ENCODE measurements at places on chromosomes 4 and X.
A peak's percentile ranks its signal among the peaks of the same experiment; 100 is the strongest.

DNA sequence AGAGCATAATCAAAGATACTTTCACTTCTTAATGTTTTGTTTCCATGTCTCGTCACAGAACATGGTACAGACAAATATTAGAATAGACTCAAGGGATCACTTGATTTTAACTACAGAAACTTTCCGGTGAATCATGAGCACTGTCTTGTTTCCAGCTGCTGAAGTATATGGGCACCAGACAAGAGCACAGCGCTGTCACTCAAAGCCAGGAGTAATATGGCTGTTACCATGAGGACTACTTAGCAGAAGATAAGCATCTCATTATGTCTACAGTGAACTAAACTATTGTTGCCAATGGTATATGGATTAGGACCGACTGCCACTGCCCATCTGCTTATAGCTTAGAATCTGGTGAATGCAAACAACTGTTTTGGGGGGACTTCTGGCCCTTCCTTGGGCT, 34.3 kb downstream of the MECP2 start:
- DNase-seq, result no peak

- peak; percentile 81 for DNase-seq
Observed at GRCh38 chrX:40097504-40098263, at the start of gene BCOR. Gene BCOR, minus strand, starts transcription at chrX:40097958. Its CDS starts 20,029 bp downstream, at chrX:40077929.

DNA sequence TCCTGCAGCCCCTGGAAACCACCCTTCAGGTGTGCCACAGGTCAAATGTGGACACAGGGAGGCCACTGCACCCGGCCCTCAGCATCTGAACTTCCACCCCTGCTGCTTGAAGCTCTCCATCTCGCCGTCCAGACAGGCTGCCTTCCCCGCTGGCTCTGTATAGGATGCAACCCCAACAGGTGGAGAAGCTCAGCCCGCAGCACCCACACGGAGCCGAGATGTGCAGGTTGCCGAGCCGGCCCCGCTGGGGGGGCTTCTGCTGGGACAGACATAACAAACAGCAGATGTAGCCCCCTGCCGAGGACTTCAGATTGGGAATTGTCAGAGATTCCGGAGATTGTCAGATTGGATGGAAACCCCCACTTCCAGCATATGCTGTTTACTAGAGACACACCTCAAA, 20.5 kb downstream of the TMEM187 start:
- no peak for DNase-seq

DNA sequence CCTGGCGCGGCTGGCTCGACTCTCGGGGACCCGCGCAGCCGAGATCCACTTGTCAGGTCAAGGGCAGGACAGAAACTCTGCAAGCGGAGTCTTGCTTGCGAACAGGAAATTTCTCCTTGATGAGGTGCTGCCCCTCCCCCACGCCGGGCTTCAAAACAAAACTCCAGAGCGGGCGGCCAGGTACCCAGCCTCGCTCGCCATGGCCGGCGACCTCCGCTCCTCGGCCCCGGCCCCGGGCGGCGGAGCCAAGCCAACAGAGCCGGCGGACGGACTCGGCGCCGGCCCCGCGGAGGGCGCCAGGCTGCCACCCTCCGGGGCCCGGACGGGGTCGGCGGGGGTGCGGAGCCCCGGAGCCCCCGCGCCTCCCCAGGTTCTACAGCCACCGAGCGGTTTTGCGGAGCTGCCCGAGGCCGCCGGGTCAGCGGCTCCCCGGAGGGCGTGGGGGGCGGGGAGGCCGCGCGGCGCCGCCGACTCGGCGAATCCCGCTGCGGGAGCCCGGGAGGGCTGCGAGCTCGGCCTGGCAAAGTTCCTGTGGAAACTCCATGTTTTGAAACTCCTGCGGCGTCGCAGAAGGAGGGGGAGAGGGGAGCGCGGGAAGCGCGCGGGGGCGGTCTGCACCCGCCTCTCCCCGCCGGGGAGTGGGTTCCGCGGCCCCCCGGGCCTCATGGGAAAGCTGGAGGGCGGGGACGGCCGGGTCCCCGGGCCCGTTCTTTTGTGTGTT, 11.7 kb upstream of the BCOR start:
- DNase-seq, result no peak

- DNase-seq, result no peak
Observed at GRCh38 chr4:7757501-7758471, 181.9 kb downstream of the AFAP1 start.

DNA sequence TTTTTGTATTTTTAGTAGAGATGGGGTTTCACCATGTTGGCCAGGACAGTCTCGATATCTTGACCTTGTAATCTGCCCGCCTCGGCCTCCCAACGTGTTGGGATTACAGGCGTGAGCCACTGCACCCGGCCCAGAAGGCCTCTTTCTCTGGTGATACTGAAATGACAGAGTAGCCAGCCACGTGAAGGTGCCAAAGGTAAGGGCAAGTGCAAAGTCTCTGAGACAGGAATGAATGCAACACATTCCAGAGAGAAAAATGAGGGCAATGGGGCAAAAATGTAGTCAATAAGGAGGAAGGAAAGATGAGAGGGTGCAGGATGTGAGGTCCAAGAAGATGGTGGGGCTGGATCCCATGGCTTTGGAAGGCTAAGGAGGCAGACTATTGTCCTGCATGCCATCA, 176.0 kb downstream of the NR3C2 start:
- DNase-seq, result no peak

DNA sequence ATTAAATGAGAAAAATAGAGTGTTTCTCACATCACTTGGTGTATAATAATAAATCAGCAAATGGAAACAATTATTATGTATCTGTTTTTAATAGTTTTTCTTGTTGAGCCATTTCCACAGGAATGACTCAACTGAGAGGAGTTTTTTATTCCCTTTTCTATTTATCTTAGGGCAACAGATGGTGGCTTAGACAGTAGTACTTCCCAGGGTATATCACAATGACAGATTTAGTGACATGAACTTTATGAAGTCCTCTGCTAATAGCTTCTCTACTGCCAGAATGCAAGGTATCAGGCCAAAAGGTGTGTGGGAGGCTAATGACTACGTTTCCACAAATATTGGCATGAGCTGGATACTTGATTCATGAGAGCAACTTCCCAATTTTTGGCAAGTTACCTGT, 126.7 kb downstream of the HTR2C start:
- no peak for DNase-seq

GRCh38 chrX:119374736-119375135, 24.4 kb upstream of the SLC25A43 start:
- no peak for DNase-seq

GRCh38 chrX:134623293-134624045, 34.8 kb downstream of the PLAC1 start:
- no peak for DNase-seq

DNA sequence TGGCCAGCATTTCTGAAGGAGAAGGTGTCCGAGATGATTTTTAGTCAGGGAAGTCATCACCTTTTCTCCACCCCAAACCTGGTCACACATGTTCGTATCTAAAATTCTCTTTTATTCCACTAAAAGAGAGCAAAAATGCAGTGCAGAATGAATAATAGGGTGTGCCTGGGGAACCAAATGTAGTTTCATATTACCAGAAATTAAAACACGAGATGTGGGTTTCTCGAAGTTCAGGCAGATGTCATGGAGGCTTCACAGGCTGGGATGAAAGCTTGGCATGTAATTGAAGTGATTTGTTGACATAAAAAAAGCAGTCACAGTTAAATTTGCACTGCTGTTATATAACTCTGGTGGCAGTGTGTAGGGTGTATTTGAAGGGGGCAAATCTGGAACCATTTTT, 165.5 kb upstream of the PDE5A start:
- DNase-seq, result no peak

GRCh38 chr4:25923745-25924144, 9.7 kb downstream of the SMIM20 start:
- DNase-seq, result no peak

GRCh38 chrX:150058728-150059127, 120.4 kb upstream of the EOLA2 start:
- no peak for DNase-seq

DNA sequence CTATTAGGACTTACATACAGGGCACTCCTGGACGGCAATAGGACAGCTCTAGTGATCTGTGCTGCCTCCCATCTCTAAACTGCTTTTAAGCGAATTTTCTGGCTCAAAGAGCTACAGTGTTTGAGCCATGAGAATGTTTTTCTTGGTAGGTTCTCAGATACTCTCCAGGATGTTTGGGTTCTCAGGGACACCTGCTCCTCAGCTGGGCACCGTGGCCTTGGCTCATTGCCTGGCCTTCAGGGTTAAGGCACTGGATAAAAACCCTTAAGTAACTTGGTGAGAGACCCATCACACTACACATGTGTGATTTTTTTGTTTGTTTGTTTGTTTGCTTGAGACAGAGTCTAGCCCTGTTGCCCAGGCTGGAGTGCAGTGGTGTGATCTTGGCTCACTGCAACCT, 38.5 kb upstream of the HERC5 start:
- DNase-seq, result no peak

GRCh38 chrX:6383917-6384316, 151.0 kb downstream of the VCX3A start:
- no peak for DNase-seq

- DNase-seq, result no peak
Observed at GRCh38 chrX:88883200-88883599, 136.2 kb downstream of the CPXCR1 start.
